ENCODE measurements at places on chromosomes 7 and 10.
A peak's percentile ranks its signal among the peaks of the same experiment; 100 is the strongest.

- DNase-seq = no peak
These were observed 554.9 kb downstream of the HTR7 start for GRCh38 chr10:90302758-90303481.

GRCh38 chr7:47291461-47292081 is 290.3 kb downstream of the TNS3 start:
- DNase-seq = peak; percentile 43

DNA sequence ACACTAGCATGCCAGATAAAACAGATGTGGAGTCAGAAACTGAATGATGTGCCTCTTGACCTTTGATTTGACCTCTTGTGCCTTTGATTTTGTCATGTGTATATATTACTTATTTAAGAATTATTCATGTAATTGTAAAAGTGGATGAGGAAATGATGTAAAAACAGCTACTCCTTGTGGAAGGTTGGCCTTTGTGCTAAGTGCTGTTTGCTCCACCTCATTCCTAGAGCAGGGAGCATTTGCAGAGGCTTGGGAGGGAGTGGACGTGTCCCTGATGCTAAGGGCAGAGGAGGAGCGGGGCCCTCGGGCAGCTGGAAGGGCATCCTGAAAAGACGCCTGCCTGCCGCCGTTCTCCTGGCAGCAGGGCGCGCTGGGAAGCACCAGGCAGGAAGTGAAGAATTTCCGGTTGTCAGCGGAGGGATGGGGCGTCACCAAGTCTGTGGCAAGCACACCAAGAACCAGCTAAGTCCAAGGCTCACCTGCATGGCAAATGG is 197.6 kb upstream of the ZNF32 start:
- DNase-seq = no peak

- DNase-seq = no peak
These were observed 164.5 kb upstream of the SMIM30 start for GRCh38 chr7:113282875-113283274.

- no peak for DNase-seq
These were observed 70.1 kb upstream of the EEPD1 start for GRCh38 chr7:36082910-36083309.

GRCh38 chr10:34702982-34703381 is 112.1 kb downstream of the PARD3 start:
- no peak for DNase-seq

GRCh38 chr7:42662862-42663261 is 249.0 kb downstream of the C7orf25 start:
- DNase-seq = no peak

GRCh38 chr10:131021969-131022368 is 289.6 kb downstream of the TCERG1L start:
- no peak for DNase-seq

- DNase-seq = no peak
These were observed 56.0 kb downstream of the CSGALNACT2 start for GRCh38 chr10:43194266-43194665.

GRCh38 chr7:155360495-155361345 is 63.0 kb downstream of the INSIG1 start:
- DNase-seq = no peak

DNA sequence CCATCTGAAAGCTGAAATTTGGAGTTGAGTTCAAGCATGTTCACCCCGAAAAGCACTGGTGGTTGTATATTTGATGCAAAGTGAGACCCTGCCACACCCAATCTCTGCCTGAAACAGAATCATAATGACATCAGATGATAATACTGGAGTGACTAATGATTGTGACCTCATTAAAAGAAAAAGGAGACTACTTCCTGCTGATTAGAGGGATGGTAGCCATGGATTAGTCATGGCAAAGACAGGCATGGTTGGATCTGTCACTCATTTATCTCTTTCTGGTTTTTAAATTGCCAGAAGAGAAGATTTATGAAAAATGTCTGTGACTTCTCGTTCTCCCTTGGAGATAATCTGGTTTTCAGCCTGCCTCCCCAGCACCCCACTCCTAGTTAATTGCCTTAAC is 101.2 kb downstream of the BAMBI start:
- peak; percentile 32 for DNase-seq

GRCh38 chr7:90432752-90433151 is 29.5 kb downstream of the CLDN12 start:
- no peak for DNase-seq

DNA sequence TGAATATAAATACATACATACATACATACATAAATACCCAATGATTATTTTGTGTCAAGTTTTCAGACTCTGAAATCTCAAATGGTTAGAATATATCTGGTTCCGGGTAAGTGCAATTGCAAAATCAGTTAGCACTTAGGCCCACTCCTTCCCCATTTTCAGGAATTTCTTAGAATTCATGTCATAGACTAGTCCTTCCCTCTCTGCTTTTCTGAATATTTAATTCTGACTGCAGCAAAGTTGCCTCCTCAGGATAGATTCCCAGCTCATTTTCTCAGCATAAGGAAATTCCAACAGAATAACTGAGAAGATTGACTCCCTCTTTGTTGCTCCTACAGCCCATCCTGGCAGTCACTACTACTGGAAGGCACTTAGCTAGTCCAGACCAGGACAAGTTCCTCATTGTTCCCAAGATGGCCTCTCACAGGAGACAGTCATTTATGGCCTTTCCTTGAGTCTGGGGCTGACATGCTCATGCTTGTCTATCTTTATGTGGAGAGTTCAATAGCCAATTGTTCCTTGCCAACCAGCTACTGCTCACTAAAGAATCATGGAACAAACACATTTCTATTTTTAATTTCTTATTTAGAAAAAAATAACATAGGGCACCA is 142.9 kb upstream of the ITGB1 start:
- DNase-seq = no peak

- DNase-seq = no peak
These were observed 195.4 kb upstream of the ADARB2 start for GRCh38 chr10:1932692-1933094.

DNA sequence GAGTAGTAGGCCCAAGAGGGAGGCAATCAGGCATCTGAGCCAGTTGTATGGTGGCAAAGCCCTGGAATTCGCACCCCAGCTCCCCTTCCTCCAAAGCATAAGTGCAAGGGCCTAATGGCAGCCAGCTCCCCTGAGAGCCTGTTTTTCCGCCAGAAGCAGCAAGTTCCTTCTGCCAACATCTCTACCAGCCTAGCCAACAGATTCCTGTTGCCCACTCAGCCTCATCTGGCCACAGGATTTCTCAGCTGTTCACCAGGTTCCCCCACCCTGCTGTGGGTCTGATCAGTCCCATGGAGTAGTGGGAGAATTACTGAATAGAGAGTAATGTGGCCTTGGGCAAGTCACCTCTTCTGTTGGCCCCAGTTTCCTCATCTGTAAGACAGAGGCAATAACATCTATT is 186.2 kb upstream of the PDE1C start:
- no peak for DNase-seq

- peak; percentile 5 for DNase-seq
These were observed 584.9 kb downstream of the GRM8 start for GRCh38 chr7:126667742-126668366.

Measured in A549 (cell line).